ENCODE measurements at places on chromosomes 4 and X.

DNA sequence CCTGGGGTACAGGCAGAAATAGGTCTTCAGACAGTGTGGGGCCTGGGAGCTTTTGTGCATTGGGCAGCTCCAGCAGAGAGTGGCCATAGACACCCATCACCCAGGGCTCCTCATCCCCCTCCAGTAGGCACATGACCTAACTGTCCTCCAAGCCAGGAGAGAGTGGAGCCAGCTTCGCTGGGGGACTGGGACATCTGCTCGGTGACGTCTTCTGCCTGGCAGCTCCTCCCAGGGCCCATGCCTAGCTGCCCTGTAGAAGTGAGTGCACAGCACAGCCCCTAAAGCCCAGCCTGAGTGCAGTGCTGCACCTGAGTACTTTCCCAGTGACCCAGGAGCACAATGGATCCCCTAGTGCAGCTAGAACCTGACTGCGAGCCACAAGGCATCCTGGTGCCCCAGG is 279.7 kb upstream of the SLC7A11 start:
- DNase-seq: peak; percentile 20

DNA sequence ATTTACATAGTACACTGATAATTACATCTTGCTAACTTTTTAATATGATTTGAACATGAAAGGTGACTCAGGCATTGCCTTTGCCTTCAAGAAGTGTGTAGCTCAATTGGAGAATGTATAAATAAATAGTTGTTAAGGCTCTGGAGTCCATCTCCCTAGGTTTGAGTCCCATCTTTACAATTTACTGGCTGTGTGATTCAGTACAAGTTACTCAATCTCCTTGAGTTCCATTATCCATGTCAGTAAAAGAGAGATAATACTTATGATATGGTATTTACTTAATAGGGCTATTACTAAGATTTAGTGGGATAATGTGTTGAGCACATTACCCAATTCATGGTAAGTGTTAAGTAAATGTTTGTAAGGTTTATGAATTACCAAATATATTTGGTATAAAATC is 1.9 kb upstream of the FGG start:
- no peak for DNase-seq

DNA sequence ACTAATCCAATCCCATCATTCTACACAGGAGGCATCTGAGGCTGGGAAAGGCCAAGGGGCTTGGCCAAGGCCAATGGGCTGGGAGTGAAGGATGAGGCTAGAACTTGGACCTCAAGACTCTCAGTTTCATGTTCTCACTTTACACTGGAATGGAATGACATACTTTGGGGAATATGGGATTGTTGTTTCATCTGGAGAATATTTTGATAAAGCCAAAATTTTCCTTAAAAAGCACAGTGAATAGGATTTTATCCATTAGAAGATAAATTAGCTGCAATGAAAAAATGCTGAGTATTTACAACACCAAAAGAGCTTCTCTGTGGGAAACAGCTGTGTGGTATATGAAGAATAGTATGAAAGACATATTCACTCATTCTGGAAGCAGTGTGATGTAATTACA is 29.3 kb downstream of the SMIM20 start:
- DNase-seq: no peak

GRCh38 chr4:4502694-4503311 is 39.0 kb downstream of the STX18 start:
- DNase-seq: no peak

- DNase-seq: no peak
Measured at GRCh38 chr4:1021386-1022050, 10.1 kb downstream of the FGFRL1 start.

GRCh38 chrX:100479329-100479728 is 69.3 kb upstream of the PCDH19 start:
- no peak for DNase-seq

- no peak for DNase-seq
Measured at GRCh38 chr4:104964410-104965175, 182.1 kb upstream of the TET2 start.
